ENCODE measurements at places on chromosomes 2 and 18.
A peak's percentile ranks its signal among the peaks of the same experiment; 100 is the strongest.

GRCh38 chr18:45702708-45703265 lies 21.2 kb upstream of the SLC14A1 start:
- no peak for DNase-seq

DNA sequence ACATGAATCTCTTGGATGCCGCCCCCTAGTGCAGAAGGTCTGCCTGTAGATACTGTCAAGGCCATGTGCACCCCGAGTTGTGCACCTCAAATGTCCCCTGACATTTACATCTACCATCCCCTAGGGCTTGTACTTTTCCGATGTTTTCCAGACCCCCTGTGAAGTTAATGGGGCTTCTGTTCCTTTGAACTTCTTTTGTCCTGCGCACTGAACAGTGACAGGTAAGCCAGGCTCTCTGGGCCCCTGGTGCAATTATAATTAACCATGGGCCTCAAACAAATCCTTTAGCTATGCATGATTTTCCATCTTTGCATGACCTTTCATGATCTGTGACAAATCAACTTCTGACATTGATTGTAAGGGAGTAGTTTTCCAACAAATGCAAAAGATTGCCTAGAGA lies 158.4 kb downstream of the FHOD3 start:
- no peak for DNase-seq

DNA sequence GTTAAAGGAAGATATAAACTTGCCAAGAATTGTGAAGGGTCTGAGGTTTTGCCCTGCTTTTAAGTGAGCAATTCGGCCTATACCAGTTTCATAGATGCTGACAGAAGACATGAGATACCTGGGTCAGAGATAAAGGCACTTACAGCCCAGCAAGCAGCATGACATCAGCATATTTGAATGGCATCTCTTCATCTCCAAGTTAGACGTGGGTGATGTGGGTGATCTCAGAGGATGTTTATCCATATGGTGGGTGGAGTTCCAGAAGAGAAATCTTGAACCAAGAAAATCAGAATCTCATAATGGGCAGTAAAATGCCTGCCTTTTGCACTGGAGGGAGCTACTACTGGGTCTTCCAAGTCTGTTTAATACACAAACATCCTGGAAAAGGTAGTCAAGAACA lies 44.7 kb downstream of the GYPC start:
- DNase-seq: no peak

DNA sequence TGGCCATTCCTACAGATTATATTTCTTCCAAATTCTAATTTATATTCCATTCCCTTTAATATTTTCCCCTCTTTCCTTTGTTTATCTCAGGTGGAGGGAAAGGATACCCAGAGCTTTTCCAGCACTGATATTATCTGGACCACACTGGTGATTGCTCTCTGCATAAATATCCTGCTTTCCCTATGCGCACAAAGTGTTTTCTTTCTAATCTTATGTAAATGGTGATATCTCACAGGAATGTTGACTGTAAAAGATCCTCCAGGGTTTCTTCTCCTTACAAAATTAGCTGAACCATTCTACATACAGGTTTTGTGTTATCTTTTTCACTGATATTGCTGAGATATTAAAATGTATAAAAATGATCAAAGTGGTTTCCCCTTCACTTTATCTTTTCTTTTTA lies 59.1 kb upstream of the GALNT13 start:
- DNase-seq: no peak

- no peak for DNase-seq
Measured at GRCh38 chr2:176186024-176186423, 2.4 kb upstream of the HOXD1 start.

DNA sequence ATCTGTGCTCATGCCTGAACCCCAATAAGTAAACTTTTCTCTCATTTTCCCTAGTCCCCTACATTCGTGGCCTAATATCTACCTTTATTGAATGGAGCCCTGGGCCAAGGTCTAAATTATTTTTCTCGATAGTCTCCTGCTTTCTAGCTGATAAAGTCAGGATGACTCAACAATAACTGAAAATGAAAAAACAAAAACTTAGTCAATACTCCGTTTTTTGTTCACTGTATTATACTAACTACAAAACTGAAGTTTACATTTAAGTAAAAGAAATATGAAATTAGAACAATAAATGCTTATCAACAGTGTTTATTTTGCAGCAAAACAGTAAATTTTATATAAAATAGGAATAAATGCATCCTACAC lies 32.2 kb downstream of the AOX1 start:
- no peak for DNase-seq

- no peak for DNase-seq
Measured at GRCh38 chr18:78981989-78982620, 2.5 kb downstream of the SALL3 start.

DNA sequence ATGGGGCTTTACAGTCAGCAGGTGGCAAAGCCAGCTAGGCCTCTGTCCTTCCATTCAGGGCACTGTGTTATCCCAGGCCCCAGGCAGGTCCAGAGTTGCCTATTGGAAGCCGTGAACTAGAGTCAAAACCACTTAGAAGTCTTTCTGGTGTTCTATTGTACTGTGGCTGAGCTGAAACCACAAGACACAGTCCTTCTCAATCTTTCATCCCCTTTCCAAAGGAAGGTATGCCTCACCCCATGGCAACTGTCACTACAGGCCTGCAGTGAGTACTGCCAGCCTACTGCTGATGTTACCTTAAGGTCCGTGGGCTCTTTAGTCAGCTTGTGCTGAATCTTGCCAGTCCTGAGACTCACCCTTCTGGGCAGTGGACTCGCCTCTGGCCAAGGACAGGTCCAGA lies 181.6 kb downstream of the GULP1 start:
- no peak for DNase-seq

- DNase-seq: no peak
Measured at GRCh38 chr2:236934166-236934565, 151.5 kb upstream of the COPS8 start.

- DNase-seq: no peak
Measured at GRCh38 chr2:100009743-100010142, 132.6 kb downstream of the AFF3 start.

DNA sequence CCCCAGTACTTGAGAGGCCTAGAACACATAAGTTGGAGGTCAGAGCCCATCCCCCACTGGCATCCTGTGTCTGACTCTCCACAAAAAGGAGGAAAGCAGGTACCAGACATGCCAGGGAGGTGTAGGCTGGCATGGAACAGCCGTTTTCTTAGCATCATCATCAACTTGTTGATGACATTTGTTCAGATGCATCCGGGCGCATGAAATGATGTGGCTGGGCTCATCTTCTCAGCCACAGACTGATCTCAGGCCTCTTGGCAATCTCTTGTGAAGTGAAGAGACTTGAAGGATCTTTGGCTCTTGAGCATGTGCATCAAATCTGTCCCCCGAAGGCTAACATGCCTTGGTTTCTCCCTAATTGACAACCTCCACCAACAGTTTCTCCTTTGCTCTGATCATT lies 243.3 kb downstream of the TSN start:
- DNase-seq: no peak

DNA sequence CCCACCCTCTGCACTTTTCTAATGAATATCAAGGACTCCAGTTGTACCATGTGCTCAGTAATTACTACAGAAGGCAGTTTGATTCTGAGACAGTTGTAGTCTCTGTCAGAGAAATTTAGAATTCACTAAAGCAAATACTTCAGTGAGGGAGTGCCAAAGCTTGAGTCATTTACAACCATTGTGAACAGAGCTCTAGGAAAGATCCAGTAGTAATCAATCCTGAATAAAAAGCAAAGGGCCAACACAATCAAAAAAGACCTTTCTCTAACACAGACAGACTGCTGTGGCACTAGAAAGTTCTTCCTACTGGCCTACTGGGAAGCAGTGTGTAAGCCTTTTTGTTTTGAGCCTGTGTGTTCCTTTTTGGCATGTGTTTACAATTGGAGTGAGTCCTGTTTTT lies 135.6 kb upstream of the UNC80 start:
- no peak for DNase-seq

DNA sequence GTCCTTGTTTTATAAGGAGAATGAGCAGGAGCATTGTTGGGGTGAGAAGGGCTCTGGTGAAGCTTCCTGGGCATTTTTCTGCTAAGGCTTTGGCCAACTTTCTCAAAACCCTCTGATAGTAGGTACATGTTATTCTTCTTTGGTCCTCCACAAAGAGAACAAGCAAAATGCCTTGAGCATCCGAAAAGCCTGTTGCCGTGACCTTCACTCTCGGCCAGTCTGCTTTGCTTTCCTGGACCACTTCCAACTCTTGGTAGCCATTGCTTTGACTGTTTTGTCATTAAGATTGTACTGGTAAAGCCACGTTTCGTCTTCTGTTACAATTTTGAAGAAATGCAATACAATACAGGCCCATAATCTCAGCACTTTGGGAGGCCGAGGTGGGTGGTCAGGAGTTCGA lies 27.4 kb upstream of the ALLC start:
- DNase-seq: no peak

GRCh38 chr18:57533006-57533867 lies 53.3 kb downstream of the FECH start:
- no peak for DNase-seq

DNA sequence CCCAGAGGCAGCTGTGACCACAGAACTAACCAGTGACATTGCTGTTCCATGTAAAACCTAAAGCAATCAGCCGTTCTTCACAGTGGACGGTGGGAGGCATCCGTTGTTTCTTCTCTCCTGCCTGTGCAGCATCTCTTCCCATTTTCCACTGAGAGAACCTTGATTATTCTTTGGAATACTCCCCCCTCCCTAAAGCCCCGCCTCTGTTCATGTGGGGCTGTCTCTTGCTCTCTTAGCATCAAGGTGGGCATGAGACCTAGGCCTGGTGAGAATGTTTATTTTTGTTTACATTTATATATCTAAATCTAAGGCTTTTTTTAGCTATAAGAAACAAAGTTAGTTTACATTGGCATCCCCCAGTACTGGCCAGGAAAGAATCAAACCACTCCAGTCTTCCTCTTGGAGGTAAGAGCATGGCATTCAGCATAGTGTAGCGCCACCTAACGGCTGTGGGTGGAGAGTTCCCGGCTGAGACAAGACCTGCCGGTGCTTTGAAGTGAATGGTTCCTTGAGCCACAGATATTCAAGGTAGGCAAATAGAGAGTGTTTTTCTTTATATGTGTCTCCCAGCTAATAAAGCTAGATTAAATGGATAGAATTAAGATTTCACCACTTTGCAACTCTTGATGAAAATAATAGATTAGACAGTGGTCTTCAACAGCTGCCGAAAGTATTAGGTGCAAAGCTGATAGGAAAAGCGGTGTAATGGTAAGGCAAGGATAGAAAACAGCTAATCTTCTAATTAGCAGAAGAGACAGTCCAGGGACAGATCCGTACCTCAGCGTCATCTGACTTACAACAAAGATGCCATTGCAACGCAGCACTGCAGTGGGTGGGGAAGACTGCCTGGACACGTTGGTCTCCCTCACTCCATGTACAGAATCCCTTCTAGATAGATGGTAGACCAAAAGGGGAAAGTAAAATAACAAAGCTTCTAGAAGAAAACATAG lies 219.6 kb upstream of the RAB12 start:
- DNase-seq: peak; percentile 63

DNA sequence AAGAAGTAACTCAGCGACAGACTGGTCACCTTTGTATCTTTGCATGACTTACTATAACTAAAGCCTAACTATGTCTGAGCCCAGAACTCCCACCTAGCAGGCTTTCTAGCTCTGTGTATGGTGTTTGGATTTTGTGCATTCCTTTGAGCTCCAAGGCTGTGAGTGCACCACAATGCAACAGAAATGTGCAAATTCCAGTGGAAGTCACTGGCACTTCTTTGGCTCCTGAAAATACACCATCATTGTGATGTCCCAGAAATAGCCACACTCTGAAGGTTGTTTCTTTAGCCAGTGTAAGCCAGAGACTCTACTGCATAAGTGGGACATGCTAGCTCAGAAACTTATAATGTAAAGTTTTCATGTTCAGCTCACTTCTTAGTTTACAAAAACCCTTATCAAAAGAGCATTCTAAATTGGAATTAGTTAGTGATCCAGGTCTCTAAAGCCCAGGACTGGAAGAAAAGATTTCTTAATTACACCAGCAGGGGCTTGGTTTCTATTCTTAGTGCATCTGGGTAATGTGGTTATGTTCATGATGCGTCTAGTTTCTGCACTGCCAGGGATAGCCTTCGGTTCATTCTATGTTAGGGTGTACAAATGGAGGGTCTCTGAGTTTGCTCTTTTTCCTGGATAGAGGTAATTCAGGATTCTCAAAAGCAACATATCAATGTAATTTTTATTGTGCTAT lies 1239.5 kb upstream of the ZEB2 start:
- no peak for DNase-seq

GRCh38 chr18:26435415-26436095 lies 112.8 kb downstream of the KCTD1 start:
- no peak for DNase-seq

DNA sequence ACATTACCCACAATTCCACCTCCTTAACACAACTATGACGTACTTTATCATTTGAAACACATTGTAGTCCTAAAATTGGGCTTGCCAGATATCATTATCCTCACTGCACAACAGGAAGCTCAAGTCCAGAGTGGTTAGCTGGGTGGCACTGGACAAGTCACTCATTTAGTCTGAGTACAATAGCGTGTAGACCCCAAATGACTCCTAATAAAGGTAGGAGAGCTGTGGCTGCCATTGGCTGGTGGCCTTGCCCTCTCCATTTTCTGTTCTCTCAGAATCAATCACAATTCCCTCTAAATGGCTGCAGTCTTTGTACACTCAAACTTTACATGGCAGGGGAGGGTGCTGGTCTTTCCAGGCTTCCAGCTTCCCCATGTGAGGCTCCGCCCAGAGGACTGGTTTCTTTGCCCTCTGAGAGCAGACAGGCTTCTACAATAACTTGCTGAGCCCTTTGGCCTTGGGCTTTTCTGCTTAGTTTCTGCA lies 11.7 kb downstream of the PSTPIP2 start:
- no peak for DNase-seq

DNA sequence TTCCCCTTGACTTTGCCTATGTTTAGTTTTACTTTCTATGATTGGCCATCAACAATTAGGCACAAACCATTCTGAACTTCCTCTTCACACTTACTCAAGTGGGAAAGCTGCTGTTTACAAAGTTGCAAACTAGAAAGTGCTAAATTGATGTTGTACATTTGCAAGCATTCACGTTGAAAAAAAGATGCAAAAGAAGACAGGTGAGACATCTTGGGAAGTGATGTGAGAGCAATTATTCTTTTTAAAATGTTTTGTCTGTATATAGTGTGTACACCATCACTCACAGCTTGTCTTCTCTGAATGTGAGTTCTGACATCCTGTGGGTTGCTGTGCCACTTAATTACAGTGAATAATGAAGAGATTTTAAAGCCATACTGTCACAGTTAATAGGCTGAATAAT lies 874.1 kb upstream of the LRATD1 start:
- DNase-seq: no peak

DNA sequence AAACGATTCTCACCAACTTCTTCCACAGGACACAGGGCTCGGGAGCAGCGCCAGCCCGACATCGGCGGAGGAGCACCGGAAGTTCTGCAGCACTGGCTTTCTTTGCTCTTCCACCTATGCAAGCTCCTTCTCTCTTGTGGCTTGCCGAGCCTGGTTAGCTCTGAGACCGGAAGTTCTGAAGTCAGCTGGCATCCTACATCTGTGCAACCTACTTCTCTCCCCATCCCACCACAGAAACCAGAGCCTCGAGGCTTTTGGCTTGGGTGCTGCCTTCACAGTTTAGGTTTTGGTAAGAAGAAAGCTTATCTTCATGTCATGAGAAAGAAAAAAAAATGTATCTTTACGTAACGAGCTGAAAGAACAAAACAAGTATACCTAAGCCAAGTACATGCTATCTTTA lies 111.7 kb downstream of the ANKRD44 start:
- DNase-seq: peak; percentile 47

- DNase-seq: no peak
Measured at GRCh38 chr2:201126308-201127151, 10.6 kb downstream of the CFLAR start.

- DNase-seq: no peak
Measured at GRCh38 chr2:153871231-153872221, at the start of gene GALNT13. Gene GALNT13 (plus strand): TSS chr2:153871922.

- no peak for DNase-seq
Measured at GRCh38 chr2:76501641-76502040, 790.9 kb upstream of the GCFC2 start.

All from kidney capillary endothelial cell (primary cell).